Fibroblast of lung (primary cell): ENCODE measurements at places on chromosomes 13 and 19.
A peak's percentile ranks its signal among the peaks of the same experiment; 100 is the strongest.

DNA sequence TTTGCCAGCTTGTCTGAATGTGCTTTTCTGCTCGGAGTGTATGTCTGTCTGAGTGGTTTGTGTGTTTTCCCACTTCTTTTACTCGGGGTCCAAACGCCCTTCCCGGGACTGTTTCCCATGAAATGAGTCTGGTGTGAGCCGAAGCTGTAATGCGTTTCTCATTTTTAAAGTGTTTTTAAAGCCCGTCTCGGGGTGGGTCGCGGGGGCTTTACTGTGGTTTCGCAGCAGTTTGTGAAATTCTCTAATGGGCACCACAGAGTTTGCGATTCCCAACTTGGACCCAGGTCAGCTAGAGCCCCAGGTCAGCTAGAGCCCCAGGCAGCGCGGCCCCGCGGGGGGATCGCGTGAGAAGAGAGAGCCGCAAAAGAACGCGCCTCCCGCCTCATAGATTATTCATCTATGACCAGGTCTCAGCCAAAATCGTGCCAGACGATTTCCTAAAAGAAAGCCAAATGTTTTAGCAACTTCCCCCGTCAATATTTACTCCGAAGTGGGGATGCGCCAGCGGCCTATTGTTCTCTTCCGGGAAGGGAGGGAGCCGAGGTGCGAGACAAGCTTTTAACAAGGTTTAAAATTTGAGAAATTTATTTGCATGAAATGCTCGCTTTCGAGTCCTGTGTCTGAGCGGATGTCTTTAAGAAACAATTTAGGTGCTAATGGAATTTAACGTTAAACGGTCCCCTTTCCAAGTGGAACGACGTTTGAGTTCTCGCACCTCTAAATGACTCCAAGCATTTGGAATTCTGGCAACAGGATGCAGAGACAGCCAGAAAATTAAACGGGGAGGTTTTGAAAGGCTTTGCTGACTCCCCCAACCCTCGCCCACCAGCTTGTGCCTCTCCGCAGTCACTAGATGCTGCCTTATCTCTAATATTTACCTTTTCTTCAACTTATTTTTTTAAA, 2.2 kb downstream of the ZIC2 start:
- no peak for DNase-seq

GRCh38 chr13:23963947-23964346, 66.6 kb upstream of the C1QTNF9B start:
- peak; percentile 42 for DNase-seq

- DNase-seq: no peak
Observed at GRCh38 chr19:54586397-54586796, 7.0 kb upstream of the LILRA1 start.

DNA sequence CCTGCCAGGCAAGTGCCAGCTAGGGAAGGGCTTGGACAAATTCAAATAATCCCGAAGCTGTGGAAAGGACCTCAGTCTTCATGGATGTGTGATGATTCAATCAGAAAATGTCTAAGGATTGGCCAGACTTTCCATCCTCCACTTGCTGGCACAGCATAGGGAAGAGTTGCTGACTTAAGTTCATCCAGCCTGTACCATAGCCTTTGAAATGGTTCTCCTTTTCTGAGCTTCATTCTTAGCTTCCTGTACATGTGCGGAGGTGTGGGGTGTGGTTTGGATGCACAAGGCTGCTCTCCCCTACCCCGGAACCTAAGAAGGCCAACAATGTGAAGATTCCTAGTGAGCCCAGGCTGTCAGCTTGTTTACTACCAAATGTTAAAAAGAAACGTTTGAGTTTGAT, 959 bp upstream of the IGFL3 start:
- DNase-seq: no peak

DNA sequence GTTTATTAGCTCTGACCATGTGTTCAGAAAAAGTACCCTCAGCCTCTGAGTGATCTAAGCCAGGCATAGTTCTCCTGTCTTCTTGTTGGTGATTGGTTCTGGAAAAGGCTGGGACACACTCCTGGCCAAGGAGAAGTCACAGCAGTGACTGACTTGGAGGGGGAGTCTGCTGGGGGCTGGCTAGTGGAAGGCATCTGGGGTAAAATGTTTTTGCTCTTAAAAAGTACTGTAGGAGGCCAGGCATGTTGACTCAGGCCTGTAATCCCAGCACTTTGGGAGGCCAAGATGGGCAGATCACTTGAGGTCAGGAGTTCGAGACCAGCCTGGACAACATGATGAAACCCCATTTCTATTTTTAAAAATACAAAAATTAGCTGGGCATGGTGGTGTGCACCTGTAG, 21.7 kb downstream of the FAM187B start:
- no peak for DNase-seq

- DNase-seq: peak; percentile 82
Observed at GRCh38 chr19:55460670-55461258, 678 bp downstream of the ISOC2 start.

GRCh38 chr13:100789968-100790367, 115.4 kb upstream of the TMTC4 start:
- no peak for DNase-seq

DNA sequence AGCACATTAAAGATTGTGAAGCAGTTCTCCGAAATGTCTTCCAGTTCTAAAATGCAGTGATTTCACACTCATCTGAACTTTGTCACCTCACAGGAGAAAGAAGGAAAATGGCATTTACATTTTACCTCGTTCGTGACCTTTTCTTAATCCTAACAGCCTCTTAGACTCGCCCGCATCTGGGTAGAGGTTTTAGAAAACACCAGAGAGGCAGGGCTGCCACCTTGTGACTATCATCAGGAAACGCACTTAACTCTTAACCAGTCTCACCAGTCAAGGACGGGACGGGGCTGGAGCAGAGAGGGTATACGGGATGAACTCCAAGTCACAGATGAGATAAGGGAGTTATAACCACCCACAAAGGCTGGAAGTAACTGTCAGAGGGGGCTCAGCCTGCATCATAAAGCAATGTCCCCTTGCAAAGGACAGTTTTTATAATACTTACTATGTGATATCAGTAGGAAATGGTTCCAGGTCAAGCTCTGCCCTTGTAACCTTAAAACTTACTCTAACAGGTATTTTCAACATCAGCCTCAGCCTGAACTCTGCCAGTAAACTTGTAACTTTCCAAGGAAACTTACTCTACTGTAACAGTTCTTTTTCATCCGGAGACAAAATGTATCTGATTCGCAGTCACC, 8.6 kb upstream of the CEACAM6 start:
- DNase-seq: peak; percentile 43

- no peak for DNase-seq
Observed at GRCh38 chr13:28494504-28494777, 487 bp downstream of the FLT1 start.

DNA sequence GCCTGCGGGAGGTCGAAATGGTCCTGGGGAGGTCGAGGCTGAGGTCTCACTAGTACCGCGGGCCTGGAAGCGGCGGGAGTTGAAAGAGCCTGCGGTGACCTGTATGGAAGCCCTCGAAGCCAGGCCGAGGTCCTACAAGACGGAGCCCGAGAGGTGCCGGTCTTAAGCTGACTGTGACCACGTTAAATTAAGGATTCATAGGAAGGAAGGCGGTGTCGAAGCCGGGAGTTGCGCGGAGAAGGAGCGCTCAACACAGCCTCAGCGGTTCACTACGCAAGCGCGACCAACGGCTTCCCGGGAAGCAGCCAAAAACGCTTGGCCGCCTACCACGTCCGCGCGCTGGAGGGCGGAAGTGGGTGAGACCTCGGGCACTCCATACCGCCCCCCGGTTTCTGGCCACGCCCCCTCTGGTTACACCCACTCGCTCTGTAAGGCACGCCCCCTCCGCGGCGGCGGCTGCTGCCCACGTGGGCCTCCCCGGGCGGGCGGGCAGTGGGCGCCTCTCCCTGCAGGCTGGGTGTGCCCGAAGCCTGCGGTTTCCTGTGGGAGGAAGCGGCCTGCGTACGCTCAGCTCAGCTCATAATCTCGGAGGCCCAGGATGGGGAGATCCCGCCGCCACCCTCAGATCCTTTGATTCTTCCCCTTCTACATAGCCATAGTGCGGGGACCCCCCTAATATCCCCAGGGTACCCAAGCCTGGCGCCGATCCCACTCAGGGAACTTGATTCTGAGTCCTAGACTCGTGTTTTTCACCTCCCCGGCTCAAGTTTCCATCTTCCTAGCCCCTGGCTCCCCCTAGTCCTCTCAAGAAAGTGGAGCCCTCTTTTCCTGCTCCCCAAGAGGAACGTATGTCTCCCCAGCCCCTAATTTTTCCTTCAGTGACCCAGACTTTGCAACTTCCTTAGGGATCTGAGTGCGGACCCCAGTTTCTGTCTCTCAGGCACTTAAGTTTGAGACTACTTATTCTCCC, 3.4 kb upstream of the EMP3 start:
- peak; percentile 98 for DNase-seq

GRCh38 chr19:7540761-7541474, 5.4 kb downstream of the PNPLA6 start:
- DNase-seq: no peak

GRCh38 chr13:38620876-38621275, 66.0 kb upstream of the FREM2 start:
- DNase-seq: no peak

DNA sequence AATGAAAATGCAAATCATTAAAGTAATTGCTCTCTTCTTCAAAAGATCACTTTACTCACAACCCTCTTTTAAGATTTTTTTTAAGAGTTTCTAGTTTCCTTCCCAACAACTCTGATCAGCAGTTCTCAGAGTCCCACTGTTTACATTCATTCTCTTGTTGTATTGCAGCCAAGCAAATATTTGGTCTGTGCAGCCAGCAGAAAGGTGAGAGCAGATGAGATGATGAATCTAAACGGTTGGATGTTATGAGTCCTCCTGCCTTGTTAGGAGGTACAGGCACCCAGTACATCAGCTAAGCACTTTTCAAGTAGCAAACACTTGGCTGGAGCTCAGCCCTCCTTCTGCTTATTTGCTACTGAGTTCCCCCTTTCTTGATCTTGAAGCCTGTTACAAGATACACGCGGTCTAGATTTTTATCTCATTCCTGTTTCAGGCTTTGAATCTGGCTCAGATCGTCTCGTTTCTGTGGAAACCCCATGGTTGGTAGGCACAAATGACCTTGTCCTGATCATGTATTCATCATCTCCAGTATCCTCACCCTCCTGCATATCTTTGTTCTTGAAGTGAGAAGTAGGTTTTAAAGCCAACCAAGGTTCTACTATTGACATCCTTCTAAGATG, 300.7 kb downstream of the DCT start:
- DNase-seq: peak; percentile 18

- DNase-seq: peak; percentile 69
Observed at GRCh38 chr13:25771641-25772478, 280.0 kb downstream of the SHISA2 start.

GRCh38 chr19:31354799-31355664, 5.8 kb upstream of the TSHZ3 start:
- peak; percentile 38 for DNase-seq

GRCh38 chr19:38713227-38713649, 31.0 kb downstream of the CAPN12 start:
- DNase-seq: peak; percentile 95

DNA sequence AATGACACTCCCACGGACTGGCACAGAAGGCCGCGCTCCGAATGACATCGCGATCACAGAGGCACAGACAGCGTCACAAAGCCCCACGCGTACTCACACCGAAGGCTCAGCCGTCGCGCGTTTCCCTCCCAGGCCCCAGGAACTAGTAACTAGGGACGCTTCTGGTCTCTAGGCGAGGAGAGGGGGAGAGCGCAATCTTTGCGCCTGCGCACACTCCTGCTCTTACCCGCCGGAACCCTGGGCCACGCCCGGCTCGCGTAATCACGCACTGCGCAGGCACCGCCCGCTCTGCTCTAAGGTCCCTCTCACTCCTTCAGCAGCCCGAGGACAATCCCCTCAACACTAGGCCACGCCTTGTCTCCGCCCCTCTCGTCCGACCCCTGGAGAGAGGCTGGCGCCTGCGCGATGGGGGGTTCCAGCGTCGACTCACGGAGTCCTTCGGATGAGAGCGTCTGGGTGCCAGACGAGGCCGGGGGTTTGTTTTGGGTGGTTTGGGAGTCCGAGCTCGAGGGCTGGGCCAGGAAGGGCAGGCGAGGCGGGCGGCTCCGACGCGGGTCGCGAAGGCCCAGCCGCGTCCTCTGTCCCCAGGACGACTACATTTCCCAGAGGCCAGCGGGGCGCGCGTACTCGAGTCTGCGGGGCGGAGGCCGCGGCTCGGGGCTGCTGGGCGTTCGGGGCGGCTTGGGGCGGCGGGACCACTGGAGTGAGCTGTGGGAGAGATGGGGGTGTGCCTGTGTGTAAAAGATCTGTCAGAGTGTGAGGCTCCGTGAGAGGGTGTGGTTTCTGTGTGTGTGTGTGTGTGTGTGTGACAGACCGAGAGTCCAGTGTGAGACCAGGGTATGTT, at the start of gene ZNF471:
Gene ZNF471 (plus strand): TSS at position 410 of the 844 bp plus-strand sequence. CDS start 3,717 bp downstream, outside the sequence.
- DNase-seq: peak; percentile 98

DNA sequence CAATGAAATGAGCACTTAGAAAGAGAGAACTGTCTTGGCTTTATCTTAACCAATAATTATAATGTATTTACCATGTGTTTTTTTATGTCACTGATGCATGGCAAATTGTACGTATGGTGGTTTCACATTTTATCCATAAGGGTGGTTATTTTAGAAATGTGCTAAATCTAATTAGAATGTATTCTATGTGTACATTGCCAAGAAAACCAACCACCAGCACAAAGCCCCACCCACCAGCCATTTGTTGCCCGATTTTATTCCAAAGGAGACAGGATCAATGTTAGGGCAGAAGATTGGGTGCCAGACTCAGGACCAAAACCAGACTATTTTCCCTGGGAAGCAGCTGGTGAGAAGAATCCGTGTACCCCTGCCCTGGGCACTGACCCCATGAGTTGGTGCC, 63.0 kb upstream of the SOX1 start:
- no peak for DNase-seq

GRCh38 chr19:1590641-1591397, 1.8 kb downstream of the MBD3 start:
- DNase-seq: no peak

DNA sequence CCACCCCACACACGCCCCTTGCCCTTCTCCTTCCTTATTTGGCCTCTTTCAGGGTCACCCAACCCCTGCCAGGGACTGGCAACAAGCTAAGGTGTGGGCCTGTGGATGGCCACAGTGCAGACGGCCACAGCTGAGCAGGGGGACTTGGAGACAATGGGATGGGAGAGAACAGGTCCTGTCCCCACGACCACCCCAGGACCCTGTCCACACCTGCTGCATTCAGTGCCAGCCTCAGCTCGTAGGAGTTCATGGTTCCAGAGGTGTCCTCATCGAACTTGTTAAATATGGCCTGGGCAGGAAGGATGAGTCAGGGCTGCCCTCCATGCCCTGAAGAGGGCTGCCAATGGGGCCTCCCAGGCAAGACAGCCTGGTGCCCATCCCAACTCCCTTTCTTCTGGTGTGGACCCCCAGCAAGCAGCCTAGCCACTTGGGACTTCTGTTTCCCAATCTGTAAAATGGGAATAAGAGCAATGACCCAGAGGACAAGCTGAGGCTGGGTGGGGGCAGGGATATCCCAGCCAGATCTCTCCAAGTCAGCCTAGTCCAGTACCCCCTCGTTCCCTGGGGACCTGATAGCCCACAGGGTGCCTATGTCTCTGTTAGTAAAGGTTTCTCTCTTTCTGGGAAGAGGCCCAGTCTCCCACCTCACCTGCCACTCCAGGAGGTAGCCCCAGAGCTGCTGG, 10.6 kb downstream of the CAPN12 start:
- no peak for DNase-seq

GRCh38 chr19:48696353-48697010, 711 bp downstream of the FUT2 start:
- DNase-seq: no peak

- no peak for DNase-seq
Observed at GRCh38 chr19:6246174-6247006, 33.4 kb downstream of the MLLT1 start.

GRCh38 chr13:98576200-98576945, 534 bp downstream of the STK24 start:
- peak; percentile 38 for DNase-seq

- DNase-seq: peak; percentile 80
Observed at GRCh38 chr13:41284512-41285288, 21.3 kb upstream of the MTRF1 start.
